C1 segment of cervical spinal cord (tissue), 14 donors: ENCODE measurements at places on chromosomes 2 and 18.

GRCh38 chr2:161041356-161041755 is 118.9 kb upstream of the TANK start:
- no peak for DNase-seq

DNA sequence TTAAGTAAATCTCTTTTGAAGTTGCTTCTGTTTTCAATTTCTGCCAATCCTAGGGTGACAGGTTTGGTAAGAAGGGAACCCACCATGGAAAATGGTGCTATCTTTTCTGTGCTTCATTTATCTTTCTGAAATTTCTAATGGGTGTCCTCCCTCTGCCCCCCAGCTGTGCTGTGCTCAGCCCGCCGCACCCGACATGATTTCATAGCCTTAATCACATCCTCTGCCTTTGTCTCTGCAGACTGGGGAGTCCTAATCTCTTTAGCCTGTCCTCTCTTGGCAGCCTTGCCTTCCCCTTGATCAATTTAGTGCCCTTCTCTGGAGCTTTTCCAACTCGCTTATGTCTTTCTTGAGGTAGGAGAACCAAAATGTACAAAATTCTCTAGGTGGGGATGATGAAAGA is 49.3 kb downstream of the DNMT3A start:
- DNase-seq, result no peak

- no peak for DNase-seq
Measured at GRCh38 chr2:53077413-53077812, 690.2 kb upstream of the CHAC2 start.

- DNase-seq, result no peak
Measured at GRCh38 chr18:59540780-59541179, 156.4 kb downstream of the CCBE1 start.

- no peak for DNase-seq
Measured at GRCh38 chr2:80113399-80113798, 191.2 kb downstream of the LRRTM1 start.

GRCh38 chr2:218186355-218186766 is 19.6 kb upstream of the CXCR1 start:
- DNase-seq, result no peak

DNA sequence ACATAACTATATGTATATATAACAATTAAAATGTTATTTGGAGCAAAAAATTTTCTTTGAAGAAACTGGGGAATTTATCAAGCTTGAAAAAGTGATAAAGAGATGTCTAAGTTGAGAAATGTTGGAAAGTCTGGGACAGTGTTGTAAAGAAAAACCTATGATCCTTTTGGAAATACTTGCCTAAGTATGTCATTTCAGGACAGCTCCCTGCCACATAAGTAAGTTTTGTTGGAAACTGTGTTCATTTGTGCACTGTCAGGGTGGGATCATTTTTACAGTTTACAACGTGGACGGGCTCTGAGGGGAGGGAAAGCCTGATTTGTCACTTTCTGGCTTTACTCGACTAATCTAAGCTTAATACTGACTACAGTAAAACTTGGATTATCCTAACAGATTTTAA is 10.4 kb upstream of the COL3A1 start:
- no peak for DNase-seq

- no peak for DNase-seq
Measured at GRCh38 chr2:118786746-118787145, 60.7 kb downstream of the EN1 start.

DNA sequence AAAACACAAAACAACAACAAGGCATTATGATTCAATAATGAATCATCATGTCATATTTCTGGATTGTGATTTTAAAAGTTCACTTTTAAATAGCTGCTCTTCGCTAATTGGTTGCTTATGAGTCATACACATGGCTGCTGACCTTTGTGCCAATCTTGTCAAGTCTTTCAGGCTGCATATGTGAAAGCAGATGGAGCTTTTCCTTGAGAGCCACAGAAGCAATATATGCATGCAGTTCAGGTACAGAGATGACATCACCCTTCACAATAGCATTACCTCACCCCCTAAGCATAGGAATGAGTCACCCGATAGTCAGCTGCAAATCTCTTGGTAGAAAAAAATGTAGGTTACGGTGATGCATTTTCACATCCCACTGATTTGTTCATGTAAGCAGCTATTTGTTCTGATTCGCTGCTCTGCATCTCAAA is 27.2 kb downstream of the EIF2AK3 start:
- DNase-seq, result no peak

DNA sequence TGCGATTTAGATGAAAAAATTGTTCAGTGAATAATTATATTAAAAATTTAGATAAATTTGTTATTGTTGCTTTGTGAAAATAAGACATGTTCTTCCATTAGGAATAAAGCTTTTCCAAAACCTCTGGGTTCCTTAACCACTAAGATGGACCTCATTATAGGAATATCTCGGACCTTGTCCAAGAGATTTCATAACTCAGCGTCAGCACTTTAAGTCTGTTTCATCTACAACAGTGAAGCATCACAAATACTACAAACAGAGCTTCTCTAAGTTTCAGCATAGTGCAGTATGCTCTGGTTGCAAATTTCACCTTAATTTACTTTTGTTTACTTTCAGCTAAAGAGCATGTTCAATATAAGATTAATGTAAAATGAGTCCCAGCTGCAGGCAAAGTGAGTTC is 150.3 kb downstream of the UBE2E3 start:
- DNase-seq, result no peak

DNA sequence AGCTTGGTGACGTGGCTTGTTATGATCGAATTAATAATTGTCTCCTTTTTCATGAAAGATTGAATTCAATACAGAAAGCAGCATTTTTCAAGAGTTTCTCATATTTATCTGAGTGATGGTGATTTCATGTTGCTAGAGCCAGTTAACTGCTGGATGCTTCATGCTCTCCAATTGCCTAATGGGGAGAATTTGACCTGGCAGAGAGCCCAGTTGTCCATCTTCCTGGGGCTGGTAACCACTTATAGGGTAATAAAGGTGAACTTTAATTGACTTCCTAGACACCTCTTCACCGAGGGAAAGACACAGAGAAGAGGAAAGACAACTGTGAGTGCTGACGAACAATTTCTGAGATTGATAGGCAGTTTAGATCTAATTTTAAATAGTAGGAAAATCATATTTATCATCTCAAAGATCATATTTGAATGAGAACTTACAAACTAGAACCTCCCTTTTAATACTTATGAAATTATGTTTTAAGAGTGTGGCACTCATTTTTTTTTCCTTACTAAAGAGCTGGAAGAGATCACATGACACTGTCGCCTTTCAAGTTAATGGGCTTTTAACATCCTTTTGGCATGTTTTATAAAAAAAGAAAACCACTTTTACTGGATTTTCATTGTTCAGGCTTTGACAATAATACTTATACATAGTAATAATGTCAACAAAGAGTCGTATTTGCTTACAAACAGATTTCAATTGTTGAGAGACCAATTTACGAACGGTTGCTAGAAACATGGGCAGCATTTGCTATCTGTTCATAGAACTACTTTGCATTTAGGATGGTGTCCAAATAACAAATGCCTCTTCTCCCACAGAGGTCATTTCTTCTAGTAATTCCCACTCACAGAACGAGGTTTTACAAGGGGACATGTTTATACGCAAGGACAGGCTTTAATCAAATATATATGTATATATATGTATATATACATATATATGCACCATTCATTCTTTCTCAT is 153.3 kb downstream of the RAPGEF4 start:
- DNase-seq, result no peak

- no peak for DNase-seq
Measured at GRCh38 chr18:47953471-47953931, 23.0 kb upstream of the SMAD2 start.
